Calu3 (cell line): ENCODE measurements at places on chromosomes 12 and 14.

DNA sequence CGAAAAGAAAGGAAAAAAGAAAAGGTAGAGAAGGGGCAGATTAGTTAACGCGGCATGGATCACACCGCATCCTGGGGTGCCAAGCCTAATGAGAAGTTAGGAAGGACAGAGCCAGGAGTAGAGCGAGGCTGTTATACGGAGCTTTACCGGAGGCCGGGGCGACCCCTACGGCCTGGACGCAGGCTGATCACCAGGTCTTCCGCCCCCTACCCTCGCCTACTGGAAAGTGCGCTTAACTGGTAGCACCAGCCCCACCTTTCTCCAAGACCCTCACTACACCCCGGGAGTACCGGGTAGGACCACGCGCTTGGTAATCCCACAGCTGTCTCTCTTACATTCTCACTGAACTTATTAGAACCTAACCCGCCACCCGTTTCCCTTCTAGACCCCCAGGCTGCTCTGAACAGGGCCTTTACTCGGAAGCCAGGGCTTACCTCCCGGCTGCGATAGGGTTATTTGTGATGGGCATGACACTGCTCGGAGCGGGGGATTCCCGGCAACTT is 33.8 kb downstream of the WBP11 start:
- peak; percentile 46 for DNase-seq

DNA sequence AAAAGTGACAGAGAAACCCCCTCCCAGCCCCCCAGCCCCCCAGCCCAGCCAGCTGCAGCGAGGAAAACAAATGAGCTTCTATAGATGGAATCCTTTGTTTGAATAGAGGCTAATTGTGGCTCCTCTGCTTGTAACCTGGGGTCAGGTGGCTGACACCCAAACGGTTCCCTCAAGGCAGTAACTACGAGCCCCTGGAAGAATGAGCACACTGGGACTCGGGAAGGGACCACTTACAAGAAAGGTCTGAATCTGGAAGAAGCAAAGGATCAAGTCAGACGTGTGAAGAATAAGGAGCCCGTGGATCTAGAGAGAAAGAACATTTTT is 108.7 kb upstream of the FUT8 start:
- no peak for DNase-seq

DNA sequence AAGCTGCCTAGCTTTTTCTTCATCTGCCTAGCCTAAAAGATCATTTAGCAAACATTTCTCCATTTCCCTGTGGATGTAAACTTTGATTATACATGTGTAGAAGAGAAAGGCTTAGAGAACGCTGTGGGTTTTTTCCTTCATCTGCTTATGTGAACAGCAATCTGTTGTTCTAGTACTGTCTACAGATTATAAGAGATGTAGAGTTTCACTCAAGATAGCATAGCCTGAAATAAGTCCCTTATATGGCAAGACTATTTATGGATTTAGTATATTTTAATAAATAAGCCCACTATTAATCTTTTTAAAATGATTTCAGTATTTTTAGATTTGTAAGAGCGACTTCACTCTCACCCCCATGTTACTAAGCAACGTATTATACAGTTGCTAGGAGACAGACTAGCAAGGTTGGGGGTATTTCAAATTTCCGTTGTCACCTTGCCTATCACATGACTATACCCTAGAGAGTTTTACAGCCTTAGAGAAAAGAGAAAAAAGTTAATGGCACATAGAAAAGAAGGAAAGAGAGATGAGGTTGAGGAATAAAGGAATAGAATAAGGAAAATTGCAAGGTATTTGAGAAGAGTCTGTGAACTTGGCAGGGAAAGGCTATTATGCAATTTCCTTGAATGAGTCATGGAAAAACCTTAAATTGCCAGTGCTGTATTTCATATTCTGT is 12.2 kb upstream of the TUBA1A start:
- DNase-seq = no peak

GRCh38 chr12:6253278-6253677 is 53.1 kb downstream of the CD9 start:
- no peak for DNase-seq

- DNase-seq = no peak
Observed at GRCh38 chr14:92122351-92122677, 545 bp downstream of the CPSF2 start.

GRCh38 chr14:38848243-38848935 is 254.6 kb downstream of the SEC23A start:
- no peak for DNase-seq
